ENCODE measurements at places on chromosomes 16 and 17.
A peak's percentile ranks its signal among the peaks of the same experiment; 100 is the strongest.

DNA sequence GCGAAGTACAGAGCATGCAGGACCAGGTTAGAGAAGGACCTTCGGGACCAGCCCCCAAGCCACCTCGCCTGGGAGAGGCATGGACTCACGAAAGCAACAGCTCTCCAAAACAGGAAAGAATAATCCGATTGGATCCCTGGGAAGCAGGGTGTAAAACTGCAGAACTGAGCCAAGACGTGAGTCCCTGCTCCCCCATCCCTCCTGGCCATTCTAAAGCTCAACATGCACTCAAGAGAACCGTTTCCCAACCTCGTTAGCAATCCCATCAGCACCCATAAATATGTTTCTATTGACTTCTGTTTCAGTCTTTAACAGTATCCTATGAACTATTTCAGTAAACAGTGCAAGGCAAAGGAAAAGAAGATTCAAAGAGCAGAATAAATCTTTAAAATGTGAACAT is 167.0 kb downstream of the COPRS start:
- DNase-seq = no peak

- DNase-seq = no peak
Observed at GRCh38 chr17:29176558-29177351, 3.4 kb downstream of the MYO18A start.

GRCh38 chr17:79832218-79833109 is 6.8 kb downstream of the CBX4 start:
- DNase-seq = no peak

DNA sequence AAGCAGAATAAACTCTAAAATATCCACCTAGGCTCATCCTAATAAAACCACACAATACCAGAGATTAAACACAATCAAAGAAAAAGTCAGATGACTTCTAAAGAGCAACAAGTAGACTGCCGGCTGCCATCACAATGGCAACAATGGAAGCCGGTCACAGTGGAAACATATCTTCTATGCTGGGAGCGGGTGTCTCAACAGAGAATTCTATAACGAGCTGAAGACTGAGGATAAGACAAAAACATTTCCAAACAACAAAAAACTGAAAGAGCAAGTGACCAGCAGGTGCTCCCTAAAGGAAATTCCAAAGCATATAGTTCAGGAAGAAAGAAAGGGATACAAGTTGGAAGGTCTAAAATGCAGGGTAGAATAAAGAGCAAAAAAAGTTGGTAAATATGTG is 8.9 kb downstream of the NSMCE1 start:
- no peak for DNase-seq

DNA sequence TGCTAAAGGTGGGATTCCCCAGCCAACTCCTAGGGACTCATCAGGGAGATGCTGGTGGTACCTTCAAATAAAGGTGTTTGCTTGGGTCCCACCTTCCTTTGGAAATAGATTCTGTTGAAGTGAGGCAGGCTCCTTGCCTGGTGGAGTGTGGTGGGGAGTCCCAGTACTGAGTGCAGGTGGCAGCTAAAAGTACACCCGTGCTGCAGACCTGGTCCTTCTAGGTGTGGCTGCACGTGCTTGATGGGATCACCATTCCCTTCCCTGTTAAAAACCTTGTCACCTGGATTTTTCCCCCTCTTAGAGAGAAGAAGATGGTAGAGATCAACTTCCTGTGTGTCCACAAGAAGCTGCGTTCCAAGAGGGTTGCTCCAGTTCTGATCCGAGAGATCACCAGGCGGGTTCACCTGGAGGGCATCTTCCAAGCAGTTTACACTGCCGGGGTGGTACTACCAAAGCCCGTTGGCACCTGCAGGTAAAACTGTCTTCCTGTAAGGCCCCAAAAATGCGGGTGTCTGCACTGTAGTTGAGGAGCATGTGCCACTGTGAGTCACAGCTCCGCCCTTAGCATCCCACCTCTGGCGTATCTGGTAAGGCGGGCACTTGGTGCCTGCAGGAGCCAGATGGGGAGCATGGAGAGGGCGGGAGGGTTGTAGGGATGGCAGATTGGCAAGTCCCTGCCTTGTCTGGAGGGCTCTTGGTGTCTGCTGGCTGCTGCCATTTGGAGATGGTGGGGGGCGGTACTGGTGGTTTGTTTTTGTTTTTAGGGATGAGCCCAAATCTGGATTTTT is 34.0 kb downstream of the PLCD3 start:
- DNase-seq = no peak

- DNase-seq = no peak
Observed at GRCh38 chr17:77746896-77747554, 211.5 kb upstream of the TNRC6C start.

DNA sequence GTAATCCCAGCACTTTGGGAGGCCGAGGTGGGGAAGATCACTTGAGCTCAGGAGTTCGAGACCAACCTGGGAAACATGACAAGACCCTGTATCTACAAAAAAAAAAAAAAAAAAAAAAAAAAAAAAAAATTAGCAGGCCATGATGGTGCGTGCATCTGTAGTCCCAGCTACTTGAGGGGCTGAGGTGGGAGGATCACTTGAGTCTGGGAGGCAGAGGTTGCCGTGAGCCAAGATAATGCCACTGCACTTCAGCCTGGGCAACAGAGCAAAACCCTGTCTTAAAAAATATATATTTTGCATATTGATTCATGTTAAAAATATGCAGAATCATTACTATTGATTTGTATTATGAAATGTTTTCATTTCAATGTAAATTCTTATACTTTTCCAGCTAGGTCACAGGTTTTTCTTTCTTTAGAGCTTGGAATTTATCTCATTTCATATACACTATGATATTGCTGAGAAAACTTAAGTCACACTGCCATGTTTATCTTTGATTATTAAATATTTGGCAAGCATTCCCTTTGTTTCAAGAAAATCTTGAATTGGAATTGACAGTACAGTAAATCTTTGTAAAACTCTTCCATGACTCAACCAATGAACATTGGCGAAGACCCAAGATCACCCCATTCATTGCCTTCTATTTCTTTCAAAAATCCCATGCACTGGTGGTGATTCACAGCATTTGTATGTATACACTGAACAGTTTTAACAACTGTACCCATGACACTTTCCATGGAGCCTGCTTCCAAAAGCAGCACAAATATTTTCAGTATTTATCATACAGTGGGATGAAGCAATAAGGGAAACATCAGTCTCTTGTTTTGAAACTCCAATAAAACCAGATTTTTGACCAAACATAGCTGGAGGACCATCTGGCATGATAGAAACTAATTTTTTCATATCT is 83.5 kb upstream of the TNRC6A start:
- no peak for DNase-seq

- peak; percentile 64 for DNase-seq
Observed at GRCh38 chr17:44170499-44171201, at the start of gene ASB16. TSS of gene ASB16 (plus strand) at chr17:44170704. CDS start at chr17:44170790, 86 bp downstream.

DNA sequence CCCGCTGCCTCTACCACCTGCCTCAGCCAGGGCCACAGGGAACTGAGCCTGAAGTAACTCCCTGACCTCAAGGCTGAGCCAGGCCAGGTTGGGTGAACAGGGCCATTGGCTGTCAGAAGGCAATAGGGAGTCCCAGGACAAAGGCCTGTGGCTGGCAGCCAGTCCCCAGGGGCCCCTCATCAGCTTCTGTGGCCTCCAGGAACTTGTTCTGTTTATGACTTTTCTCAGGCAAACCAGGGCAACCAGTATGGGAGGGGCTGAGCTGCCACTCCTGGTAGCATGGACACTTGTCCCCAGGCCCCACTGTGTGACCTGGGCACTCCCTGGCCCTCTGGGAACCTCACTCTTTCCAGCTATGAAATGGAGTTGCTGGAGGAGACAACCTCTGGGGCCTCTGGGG is 40.1 kb downstream of the CPNE2 start:
- DNase-seq = no peak

DNA sequence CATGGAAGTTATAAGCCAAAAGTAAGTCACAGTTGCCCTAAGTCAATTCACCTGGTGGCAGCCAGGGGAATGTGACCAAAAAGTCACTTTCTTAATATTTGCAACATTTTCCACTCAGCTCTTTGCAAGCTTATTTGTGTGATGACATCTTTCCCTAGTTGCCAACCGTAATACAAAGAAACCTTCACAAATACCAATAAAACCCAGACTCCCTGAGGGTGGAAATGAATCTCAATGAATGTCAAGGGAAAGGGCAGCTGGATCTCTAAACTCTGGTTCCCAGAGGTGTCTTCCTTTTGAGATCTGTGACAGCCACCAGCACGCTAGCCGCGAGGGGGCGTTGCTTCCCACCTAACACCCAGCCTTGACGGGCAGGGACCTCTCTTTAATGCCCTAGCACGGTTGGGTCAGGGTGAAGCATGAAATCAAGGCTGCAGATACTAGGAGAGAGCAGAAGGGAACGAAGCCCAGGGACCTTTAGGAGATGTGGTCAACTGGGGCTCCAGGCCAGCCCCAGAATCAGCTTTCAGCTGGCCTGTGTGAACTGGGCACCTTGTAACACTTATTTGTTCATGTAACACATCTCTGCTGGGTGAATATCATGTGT is 82.2 kb downstream of the CMC2 start:
- no peak for DNase-seq

GRCh38 chr16:73743665-73744496 is 552.7 kb upstream of the PSMD7 start:
- DNase-seq = no peak

GRCh38 chr17:62950067-62950466 is 16.0 kb upstream of the TANC2 start:
- no peak for DNase-seq

GRCh38 chr16:399340-400019 is 2.2 kb upstream of the DECR2 start:
- DNase-seq = no peak

- DNase-seq = peak; percentile 15
Observed at GRCh38 chr17:17235212-17236174, 1.5 kb downstream of the FLCN start.

DNA sequence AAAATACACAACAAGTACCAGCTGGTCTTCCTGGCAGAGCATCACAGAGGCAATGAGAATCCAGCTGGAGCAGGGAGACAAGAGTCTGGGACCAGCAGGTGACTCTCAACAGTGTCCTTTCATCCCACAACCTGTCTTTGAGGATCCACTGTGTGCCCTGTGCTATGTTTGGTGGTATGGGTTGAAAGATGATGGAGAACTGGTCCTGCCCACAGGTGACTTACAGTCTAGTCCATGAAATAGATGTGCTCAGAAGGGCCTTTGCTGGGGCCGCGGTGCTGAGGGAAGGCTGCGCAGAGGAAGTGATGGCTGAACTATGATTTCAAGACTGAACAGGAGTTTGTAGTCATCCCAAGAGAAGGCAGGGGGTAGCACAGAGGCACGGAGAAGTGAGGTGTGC is 17.9 kb downstream of the WNT3 start:
- no peak for DNase-seq

DNA sequence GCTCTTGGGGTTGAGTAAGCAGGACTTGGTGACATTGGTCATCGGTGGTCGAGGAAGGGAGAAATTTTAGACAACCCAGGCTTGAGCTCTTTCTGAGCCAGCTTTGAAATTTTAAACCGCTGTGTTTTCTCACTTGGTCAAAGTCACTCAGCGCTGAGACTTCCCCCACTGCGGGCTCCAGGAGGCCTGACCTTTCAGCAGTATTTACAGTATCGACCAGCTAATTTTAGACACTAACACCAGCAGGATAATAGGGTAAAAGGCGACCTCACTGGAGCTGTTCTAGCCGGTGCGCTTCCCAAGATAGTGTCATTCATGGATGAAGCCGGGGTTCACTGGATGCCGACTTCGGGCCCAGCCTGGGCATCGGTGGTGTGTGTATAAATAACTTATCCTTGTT is 29.7 kb upstream of the WSCD1 start:
- DNase-seq = no peak

DNA sequence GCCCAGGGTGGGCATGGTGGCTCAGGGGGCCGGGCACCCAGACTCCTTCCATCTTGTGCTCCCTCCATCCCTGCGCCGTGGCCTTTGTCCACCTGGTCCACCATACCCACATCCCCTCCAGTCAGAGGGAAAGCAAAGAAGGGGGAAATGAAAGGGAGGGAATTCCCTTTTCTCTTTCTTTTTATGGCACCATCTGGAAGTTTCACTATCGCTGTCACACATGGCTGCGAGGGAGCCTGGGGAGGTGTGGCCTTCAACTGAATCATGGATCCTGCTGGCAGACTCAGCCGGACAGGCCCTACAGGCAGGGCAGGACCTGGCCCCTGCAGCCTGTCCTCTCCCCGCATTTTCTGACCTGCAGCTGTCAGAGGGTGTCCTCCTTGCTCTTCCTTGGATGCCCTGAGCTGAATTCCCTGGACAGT is 6.2 kb downstream of the SLC12A3 start:
- no peak for DNase-seq

DNA sequence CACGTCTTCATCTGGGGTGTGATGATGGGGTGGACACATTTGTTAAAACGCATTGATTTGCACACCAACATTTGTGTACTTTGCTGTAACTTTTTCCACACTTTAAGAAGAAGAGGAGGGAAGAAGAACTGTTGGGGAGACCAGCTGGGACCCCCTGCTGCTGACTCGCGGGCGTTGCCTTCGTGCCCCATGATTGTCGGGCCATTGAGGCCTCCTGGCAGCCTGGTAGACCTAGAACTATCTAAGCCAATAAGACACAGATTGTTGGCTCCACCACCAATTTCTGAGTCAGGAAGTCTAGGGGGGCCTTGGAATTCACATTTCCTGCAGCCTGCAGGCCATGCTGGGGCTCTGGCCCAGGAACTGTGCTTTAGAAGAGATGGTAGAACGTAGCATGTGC is 105.5 kb downstream of the TNFRSF13B start:
- DNase-seq = no peak

DNA sequence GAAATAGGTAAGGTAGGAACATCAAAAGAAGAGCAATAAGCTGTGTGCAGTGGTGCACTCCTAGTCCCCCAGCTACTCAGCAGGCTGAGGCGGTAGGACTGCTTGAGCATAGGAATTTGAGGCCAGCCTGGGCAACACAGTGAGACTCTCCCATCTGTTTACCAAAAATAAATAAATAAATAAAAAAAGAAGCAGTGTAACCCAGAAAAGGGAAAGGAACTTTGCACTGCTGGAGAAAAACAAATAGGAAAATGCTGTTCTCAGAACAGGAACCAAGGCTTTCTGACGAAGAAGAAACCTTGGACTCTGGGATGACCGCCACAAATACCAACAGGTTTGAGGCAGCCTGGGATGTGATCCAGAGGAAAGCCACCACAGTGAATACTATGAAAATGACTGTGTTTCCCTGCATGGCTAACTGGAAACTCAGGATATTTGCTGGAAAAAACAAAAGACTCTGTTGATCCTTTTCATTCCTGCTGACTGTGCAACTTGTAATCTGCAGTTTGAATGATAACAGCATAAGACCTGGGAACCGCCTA is 41.2 kb downstream of the TTC19 start:
- DNase-seq = no peak

DNA sequence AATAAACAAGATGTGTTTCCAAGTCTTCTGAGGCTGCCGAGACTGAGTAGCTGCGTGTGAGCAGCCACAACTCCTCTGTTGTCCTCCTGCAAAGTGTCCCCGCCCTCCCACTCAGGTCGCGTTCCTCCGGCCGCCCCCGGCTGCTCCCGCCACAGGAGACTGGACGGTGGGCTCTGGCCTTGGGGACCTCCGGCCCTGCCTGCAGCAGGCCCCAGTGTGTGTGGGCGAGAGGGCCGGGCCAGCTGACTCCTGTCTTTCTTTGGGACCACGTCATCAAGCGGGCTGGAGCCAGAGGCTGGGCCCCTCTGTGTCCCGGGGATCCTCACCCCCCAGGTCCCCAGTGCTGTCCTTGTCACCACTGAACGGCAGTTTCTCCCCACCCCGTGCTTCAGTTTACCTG is 175.3 kb downstream of the NPIPB11 start:
- no peak for DNase-seq
